ENCODE measurements at places on chromosomes 12 and 14.

DNA sequence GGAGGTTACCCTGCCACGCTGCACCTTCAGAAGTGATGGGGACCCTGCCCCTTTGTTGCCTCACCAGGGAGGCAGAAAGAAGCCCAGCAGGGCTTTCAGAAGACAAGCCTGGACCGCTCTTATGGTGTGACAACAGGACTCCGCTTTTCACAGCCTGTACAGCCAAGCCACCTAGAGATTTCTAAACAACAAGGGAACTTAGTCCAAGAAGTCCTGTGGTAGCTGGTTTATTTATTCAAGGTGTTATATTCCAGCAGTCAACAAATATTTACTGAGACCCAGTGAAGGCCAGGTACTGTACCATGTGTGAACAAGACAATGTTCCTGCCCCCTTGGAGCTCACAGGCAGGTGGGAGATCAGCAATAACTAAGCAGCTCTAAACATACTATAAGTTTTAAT lies 4.0 kb upstream of the TMEM229B start:
- DNase-seq: no peak

GRCh38 chr14:22412926-22413411 lies 176.1 kb downstream of the DAD1 start:
- DNase-seq: no peak

DNA sequence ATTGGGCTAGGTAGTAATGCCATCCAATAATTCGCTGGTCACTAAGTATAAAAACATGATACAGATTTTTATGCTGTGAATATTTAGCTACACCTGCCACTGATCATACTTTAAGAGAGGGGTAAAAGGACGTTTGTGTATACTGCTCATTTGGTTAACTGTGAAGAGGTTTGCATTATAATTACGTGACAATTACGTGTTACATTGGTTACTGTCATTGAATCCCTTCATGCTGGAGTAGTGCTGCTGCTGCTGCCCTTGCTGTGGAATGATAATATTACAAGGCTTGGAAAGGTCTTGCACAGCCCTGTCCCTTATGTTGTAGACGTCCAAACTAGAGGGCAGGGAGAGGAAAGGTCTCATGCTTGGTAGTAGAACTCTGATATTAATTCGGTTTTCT lies 312.2 kb upstream of the ATP2B1 start:
- DNase-seq: no peak

GRCh38 chr12:11719678-11720099 lies 70.2 kb downstream of the ETV6 start:
- peak; percentile 43 for DNase-seq

- no peak for DNase-seq
Observed at GRCh38 chr14:68705741-68706283, 87.1 kb downstream of the ZFP36L1 start.

DNA sequence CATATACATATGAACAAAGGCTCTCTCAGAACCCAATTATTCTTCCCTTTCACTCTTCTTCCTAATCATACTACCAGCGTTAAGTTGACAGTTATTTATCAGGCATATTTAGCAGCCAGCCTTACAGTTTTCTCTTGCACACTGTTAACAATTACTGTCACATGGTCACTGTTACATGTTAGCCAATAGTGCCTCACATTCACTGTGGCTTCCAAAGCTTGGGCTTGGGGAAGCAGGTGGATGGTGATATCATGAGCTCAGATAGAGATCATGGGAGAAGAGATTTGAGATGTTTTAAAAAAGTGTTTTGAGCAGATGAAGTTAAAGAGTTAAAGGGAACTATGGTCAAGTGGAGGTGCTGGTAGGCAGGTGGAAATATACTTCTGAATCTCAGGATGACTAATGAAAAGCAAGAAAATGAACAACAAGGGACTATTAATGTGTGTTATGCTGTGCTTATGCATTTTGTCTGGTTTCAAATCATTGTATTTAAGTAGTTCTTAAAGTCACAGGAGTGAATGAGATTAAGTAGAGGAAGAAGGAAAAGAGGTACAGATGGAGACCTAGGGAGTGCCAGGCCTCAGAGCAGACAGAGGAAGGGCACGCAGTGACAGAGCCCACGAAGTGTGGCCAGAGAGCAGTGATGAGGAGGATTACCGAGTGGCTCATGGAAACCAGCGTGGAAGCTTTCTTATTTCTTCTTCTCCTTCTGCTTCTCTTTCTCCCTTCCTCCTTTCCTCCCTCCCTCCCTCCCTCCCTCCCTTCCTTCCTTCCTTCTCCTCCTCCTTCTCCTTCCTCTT lies 39.6 kb downstream of the BICD1 start:
- no peak for DNase-seq

DNA sequence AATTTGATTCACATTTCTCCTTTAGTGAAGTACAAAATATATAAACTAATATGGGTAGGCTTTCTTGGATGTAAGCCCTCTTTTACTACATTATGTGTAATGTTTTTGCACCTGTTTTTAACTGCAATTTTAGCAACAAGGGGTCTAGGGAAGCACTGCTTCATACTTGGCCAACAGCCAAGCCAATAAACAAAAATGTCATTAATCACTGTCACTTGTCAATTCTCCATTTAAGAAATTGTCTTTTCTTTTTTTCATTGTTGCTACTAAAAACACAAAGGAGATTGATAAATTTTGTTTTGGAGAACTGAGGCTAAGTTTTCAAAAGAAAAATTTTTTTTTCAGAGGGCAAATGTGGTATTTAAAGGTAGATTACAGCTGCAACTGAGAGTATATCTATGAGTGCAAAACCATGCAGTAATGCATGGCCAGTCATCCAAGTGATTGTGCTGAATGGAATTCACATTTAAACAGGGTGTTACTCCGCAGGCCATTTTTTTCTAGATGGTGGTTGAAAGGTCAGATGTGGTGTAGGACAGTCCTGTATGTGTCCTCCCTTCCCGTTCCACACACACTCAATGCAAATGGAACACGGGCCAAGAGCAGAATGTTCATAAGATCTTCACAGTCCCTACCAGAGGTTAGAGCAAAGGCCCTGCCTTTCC lies 503.0 kb upstream of the LMO3 start:
- no peak for DNase-seq

DNA sequence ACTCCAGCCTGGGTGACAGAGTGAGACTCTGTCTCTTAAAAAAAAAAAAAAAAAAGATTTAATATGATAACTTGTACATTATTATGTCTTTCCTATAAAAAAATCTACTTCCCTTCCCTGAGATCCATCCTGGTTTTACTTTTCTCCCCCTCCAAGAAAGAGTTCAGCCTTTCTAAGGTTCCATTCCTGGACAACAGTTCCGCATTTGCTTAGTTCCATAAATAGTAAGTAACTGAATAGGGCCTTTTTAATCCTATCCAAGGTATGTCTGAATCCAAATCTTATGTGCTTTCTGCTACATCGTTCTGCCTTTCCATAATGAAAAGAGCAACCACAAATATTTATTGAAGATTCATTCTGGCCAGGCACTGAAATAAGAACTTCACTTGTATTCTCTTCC lies 187.8 kb downstream of the DACT1 start:
- no peak for DNase-seq

- DNase-seq: peak; percentile 69
Observed at GRCh38 chr14:35046751-35047536, 872 bp downstream of the FAM177A1 start.

- DNase-seq: no peak
Observed at GRCh38 chr14:71148627-71149026, 241.4 kb downstream of the PCNX1 start.

- no peak for DNase-seq
Observed at GRCh38 chr14:24891987-24892496, 157.9 kb downstream of the STXBP6 start.

DNA sequence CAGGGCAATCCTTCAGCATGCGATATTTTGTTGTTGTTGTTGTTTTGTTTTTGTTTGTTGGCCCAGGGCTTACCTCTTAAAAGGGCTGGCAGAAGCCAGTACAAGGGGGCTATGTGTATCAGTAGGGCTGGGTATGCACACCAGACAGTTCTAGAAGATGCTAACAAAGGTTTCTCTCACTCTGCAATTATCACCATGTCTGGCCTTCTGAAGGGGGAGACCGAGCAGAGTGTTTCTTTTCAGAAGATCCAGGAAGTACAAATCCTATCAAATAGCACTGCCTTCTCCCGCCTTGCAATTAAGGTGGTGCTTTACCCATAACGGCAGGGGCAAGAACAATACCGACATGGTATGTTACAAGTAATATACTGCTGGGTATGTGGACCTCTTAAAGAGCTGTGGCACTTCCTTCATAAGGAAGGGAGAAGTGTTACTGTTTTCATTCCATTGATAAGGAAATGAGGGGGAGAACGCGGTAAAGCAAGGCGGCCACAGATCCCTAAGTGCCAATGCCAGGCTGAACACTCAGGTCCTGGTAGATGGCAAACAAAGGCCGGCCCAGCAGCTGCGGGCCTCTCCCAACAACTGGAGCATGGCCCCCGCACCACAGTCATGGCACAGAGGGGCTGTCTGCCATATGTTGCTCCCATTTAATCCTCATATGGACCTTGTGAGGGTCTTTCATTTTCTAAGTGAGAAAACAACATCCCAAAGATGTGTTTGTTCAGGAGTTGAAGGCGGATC lies 19.2 kb upstream of the CACNA2D4 start:
- no peak for DNase-seq

DNA sequence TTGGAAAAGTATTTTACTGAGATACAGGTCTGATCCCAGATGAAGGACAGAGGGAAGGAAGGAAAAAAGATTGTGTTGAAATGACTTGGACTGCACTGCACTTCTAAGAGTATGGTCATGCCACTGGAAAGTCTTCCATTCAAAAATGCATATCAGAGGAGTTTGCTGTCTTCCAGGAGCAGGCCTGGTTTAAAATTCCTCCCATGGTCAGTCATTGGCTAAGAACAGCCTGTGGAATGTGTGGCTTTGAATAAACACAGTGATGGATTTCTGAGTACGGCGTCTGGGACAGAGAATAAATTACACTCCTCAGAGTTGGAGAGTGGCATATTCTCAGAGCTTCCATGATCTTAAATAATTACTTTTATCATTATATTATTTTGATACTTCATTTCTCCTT lies 245.8 kb upstream of the PDZRN4 start:
- no peak for DNase-seq

- DNase-seq: no peak
Observed at GRCh38 chr12:92757597-92758121, 54.9 kb downstream of the PLEKHG7 start.

DNA sequence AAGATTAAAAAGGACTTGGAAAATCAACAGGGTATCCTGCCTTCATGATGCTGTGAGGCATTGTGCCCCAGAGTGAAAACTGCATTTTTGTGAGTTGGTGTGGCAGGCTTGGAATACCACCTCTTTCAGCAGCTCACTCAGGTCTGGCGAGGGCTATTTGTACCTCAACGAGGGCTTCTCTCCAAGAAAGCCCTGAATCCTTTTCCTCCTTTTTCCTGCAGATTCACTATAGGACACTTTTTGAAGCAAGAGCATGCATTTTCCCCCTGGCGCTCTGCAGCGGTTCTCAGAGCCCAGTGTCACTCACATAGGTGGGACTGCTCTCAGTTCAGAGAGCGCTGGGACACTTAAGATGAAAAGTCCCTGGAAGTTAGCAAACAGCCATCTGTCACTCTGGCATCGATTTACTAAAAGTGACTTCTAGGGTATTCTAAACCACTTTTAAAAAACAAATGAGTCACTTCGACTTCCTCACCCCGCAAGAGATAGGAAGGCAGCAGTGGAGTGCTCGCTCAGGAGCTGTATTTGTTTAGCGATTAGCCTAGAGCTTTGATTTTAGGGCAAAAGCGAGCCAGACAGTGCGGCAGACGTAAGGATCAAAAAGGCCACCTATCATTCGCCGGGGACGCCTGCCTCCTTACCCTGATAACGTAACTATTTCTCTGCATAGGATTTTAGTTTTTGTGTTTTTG lies 782 bp upstream of the LGR5 start:
- no peak for DNase-seq

DNA sequence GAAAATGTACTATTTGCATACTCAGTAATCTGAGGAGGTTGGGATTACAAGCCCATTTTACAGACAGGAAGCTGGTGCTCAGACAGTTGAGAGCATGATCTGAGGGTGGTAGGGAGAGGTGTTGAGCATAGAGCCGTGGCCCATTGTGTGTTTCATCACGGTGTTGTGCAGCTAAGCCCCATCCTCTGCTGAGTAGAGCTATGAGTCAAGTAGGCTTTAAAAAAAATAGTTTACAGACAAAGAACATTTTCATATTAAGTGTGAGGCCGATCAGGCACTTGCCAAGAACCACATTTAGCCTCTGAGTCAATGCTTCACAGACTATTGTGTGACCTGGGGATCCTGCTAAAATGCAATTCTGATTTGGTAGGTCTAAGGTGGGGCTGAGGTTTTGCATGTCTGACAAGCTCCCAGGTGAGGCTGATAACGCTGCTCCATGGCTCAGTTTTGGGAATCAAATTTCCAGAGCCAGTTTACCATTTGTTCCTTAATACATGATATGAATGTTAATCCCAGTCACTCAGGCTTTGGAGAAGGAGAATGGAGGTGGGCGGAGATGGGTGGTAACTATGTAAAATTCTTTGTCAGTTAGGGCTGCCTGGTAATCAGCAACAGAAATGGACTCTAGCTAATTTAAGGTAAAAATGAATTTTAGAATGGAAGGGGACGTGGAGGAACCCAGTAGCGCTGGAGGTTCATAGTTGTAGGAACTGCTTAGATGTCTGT lies 22.2 kb downstream of the ZNF664 start:
- peak; percentile 19 for DNase-seq

DNA sequence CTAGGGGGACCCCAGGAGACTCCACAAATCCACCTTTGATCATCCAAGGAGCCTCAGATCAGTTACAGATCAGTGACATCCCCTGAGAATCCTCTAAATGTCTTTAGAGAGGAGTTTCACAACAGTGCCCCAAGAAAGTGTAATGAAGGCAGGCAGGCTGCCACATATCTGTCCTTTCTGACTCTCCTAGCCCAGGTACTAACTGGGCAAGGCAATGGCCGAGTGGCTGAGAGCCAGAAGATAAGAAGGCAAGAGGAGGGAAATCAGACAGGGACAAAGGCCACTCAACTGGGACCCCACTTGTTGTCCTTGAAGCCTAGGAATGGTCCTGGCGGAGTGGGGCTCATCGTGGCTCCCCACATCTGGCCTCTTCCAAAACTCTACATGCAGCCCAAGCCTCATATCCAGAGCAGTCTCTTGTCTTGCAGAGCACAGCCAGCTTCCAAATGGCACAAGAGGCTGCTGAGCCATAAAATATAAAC lies 11.6 kb downstream of the ACTN1 start:
- DNase-seq: no peak

GRCh38 chr12:67088401-67089118 lies 180.6 kb upstream of the CAND1 start:
- no peak for DNase-seq

GRCh38 chr14:51870606-51871005 lies 10.2 kb downstream of the GNG2 start:
- DNase-seq: no peak

DNA sequence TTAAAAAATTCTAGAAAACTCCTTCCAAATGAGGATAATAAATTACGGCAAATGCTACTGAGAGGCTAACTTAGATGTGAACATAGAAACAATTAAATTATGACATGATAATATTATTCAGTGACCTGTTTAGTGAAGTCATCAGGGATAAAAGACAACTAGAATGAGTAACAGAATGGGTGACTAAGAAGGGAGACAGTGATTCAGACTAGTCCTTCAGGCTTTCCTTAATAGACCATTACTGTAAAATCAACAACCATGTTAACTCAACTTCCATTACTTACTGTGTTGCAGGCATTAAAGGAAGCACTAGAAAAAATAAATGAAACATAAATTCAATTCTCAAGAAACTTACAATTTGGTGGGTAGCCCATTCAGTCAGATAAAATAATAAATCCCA lies 543.9 kb upstream of the LRFN5 start:
- no peak for DNase-seq
